ENCODE measurements at places on chromosomes 13 and 19. TPM values are rescaled to one million over a fixed set of nuclear protein-coding genes. Genes with fewer than 3 reads are reported as not detected.
A peak's percentile ranks its signal among the peaks of the same experiment; 100 is the strongest.

DNA sequence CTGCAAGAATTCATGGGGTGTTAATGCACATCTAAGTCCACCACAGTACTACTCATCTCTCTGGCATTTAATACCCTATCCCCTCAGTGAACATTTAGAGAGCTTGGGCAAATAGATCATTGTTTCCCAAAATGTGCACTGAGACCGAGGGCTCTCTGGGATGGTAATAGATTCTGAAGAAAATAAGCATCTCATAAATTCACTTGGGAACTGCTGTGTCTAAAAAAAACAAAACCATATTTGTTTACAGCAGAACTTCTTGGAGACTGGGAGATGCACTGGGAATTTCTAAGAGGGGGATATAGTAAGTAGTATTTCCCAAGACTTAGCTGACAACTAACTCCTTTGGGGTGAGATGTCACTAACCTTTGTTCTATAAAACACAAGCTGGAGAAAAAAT, 58.4 kb downstream of the ENOX1 start:
- no peak overlapping the region for H3K4me3 ChIP-seq
- no peaks in the 10 kb centered on the region for H3K4me1 ChIP-seq
- no peak overlapping the region for H3K27ac ChIP-seq
- no peak for DNase-seq
- no peaks in the 10 kb centered on the region for H3K27me3 ChIP-seq

DNA sequence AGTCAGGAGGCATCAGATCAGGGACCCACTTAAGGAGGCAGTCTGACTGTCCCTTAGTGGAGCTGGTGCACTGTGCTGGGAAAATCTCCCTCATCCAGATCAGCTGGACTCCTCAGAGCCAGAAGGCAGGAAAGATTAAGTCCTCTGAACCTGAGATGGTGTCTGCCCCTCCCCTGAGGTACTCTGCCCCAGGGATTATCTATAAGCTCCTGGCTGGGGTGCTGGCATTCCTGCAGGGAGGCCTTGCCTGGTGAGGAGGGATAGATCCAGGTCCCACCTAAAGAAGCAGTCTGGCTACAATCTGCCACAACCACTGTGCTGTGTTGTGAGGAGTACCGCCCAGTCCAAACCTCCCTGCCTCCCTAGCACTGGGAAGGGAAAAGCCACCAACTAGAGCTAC, 81.2 kb downstream of the NHLRC3 start:
- H3K27ac ChIP-seq: no peak overlapping the region
- H3K27me3 ChIP-seq: no peaks in the 10 kb centered on the region
- H3K4me3 ChIP-seq: no peak overlapping the region
- H3K4me1 ChIP-seq: no peaks in the 10 kb centered on the region
- no peak for DNase-seq

DNA sequence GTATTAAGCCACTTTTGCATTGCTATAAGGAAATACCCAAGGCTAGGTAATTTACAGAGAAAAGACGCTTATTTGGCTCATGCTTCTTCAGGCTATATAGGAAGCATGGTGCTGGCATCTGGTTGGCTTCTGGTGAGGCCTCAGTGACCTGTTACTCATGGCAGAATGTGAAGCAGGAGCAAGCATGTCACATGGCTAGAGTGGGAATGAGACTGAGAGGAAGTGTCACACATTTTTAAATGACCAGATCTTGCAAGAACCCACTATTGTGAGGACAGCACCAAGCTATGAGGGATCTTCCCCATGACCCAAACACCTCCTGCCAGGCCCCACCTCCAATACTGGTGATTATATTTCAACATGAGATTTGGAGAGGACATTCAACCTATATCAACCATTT, 25.7 kb upstream of the IGFL4 start:
- no peaks in the 10 kb centered on the region for H3K4me1 ChIP-seq
- no peak for DNase-seq
- H3K36me3 ChIP-seq: no peaks in the 10 kb centered on the region
- H3K27me3 ChIP-seq: no peaks in the 10 kb centered on the region
- no peak overlapping the region for H3K27ac ChIP-seq

The KIR2DL1 gene
- 0.06 TPM for polyA plus RNA-seq

The LRFN3 gene
- 6.0 TPM for polyA plus RNA-seq

- H3K27me3 ChIP-seq: no peaks in the 10 kb centered on the region
- DNase-seq: no peak
- no peaks in the 10 kb centered on the region for H3K36me3 ChIP-seq
- no peak overlapping the region for H3K4me3 ChIP-seq
These were observed 588.5 kb downstream of the GPC5 start for GRCh38 chr13:91986761-91987483.

GRCh38 chr19:18606281-18607225, at the start of gene CRLF1:
TSS of gene CRLF1 (minus strand) at chr19:18606799. CDS start at chr19:18606656, 143 bp downstream.
- no peak for DNase-seq
- H3K27ac ChIP-seq: no peak within 1 kb of the TSS
- H3K4me1 ChIP-seq: no peaks in the 10 kb centered on the region
- peaks cover 96% of the 10 kb centered on the region for H3K27me3 ChIP-seq
- H3K4me3 ChIP-seq: no peak within 1 kb of the TSS
- H3K36me3 ChIP-seq: no peaks in the 10 kb centered on the region

DNA sequence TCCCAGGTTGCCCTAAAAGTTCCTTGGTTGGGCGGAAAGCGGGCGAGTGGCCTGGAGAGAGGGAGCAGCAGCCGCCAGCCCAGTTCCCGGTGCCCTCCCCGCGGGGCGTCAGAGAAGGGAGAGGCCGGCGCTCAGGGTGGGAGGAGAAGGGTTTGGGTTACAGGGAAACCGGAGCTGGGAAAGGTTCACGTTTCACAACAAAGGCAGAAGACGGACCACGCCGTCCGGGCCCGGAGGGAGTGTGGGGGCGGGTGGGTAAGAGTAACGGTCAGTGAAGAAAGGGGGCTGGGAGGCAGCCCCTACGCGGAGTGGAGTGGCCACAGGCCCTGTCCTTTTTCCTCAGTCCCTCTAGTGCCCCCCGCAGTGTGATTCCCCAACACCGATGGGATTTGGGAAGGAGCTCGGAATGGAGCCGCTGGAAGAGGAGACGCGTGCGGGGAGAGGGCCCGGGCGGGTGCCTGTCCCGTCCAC, 1.6 kb downstream of the SIX5 start:
- H3K27ac ChIP-seq: peak overlapping the region; percentile 99
- DNase-seq: peak; percentile 92
- no peaks in the 10 kb centered on the region for H3K27me3 ChIP-seq
- peaks cover 3% of the 10 kb centered on the region for H3K36me3 ChIP-seq
- peaks cover 68% of the 10 kb centered on the region for H3K4me1 ChIP-seq

GRCh38 chr13:113105032-113105920, at the start of gene F7:
TSS of gene F7 (plus strand) at chr13:113105791. CDS start at chr13:113105842, 51 bp downstream.
- no peak within 1 kb of the TSS for H3K4me3 ChIP-seq
- DNase-seq: no peak
- peaks cover 9% of the 10 kb centered on the region for H3K4me1 ChIP-seq
- no peaks in the 10 kb centered on the region for H3K36me3 ChIP-seq
- peaks cover 31% of the 10 kb centered on the region for H3K27me3 ChIP-seq

DNA sequence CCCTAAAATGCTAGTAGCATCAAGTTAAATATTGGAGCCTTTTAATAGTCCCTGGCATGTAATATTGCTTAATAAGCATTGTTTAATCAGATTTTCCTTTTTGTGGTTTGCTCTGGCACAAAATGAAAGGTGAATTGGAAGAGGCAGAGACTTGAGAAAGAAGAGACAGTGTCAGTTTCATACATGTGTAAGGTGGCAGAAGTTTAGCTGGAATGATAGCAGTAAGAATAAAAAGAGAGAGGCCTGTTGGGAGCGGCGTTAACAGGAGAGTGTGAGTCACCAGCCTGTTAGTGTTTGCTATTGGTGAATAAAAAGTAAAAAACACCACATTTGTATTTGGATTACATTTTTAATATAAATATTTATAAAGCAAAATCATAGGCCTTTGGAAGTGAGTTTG, 145.3 kb downstream of the PDS5B start:
- H3K27me3 ChIP-seq: no peaks in the 10 kb centered on the region
- DNase-seq: no peak
- H3K4me1 ChIP-seq: peaks cover 22% of the 10 kb centered on the region
- H3K27ac ChIP-seq: no peak overlapping the region
- H3K36me3 ChIP-seq: no peaks in the 10 kb centered on the region

DNA sequence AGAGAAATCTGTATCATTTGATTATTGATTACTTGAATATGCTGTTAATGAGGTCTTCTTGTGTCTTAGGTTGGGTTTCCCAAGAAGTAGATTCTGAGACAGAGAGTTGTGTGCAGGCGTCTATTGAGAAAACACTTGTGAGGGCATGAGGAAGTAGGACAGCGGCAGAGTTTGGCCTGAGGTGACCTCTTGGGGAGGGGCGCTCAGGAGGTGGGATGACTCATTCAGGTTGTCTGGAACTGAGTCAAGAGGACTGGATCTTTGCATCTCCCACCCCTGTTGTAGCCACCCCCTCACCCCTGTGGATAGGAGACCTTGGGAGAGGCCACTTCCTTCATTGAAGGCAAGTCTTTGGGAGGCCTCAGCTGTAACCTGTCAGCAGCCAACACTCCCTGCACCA, 35.2 kb upstream of the WDFY2 start:
- H3K4me1 ChIP-seq: no peaks in the 10 kb centered on the region
- no peaks in the 10 kb centered on the region for H3K27me3 ChIP-seq
- no peak overlapping the region for H3K27ac ChIP-seq
- no peak for DNase-seq
- H3K4me3 ChIP-seq: no peak overlapping the region

GRCh38 chr19:57559404-57560025, at the start of gene ZNF550:
TSS of gene ZNF550 (minus strand) at chr19:57559863. CDS start at chr19:57559682, 181 bp downstream.
- no peaks in the 10 kb centered on the region for H3K27me3 ChIP-seq
- peak within 1 kb of the TSS; percentile 68 for H3K27ac ChIP-seq
- DNase-seq: peak; percentile 94
- H3K4me3 ChIP-seq: peak within 1 kb of the TSS; percentile 92
- peaks cover 20% of the 10 kb centered on the region for H3K4me1 ChIP-seq
- peaks cover 21% of the 10 kb centered on the region for H3K36me3 ChIP-seq

The BCL2L12 gene
- 43.6 TPM for polyA plus RNA-seq

- H3K27me3 ChIP-seq: no peaks in the 10 kb centered on the region
- DNase-seq: no peak
- no peak overlapping the region for H3K4me3 ChIP-seq
- H3K27ac ChIP-seq: no peak overlapping the region
These were observed 53.2 kb upstream of the LSM14A start for GRCh38 chr19:34118879-34119748.

The ZNF763 gene
- polyA plus RNA-seq: 4.2 TPM

DNA sequence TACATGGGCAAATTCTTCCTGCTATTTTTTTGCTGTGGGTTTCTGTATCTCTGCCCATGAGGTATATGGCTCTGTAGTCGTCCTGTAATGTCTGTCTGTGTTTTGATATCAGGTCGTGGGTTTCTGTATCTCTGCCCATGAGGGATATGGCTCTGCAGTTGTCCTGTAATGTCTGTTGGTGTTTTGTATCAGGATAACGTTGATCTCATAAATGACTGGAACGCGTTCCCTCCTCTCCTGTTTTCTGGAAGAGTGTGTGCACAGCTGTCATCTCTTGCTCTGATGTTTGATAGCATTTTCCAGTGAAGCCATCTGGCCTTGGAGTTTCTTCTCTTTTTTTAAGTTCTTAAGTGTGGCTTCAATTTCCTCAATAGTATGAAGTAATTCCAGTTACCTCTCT, 57.2 kb downstream of the SOX1 start:
- no peaks in the 10 kb centered on the region for H3K4me1 ChIP-seq
- H3K36me3 ChIP-seq: no peaks in the 10 kb centered on the region
- H3K27me3 ChIP-seq: peaks cover 45% of the 10 kb centered on the region

- peaks cover 15% of the 10 kb centered on the region for H3K4me1 ChIP-seq
- peak; percentile 92 for DNase-seq
- H3K36me3 ChIP-seq: peaks cover 11% of the 10 kb centered on the region
- no peaks in the 10 kb centered on the region for H3K27me3 ChIP-seq
- peak overlapping the region; percentile 88 for H3K27ac ChIP-seq
These were observed 57.1 kb downstream of the ZNF568 start for GRCh38 chr19:36973021-36973843.

GRCh38 chr13:40595693-40596092, 70.7 kb downstream of the FOXO1 start:
- peaks cover 61% of the 10 kb centered on the region for H3K4me1 ChIP-seq
- no peaks in the 10 kb centered on the region for H3K36me3 ChIP-seq
- H3K27me3 ChIP-seq: no peaks in the 10 kb centered on the region
- peak overlapping the region; percentile 28 for H3K27ac ChIP-seq
- DNase-seq: no peak
- H3K4me3 ChIP-seq: no peak overlapping the region

GRCh38 chr13:108146642-108147041, 68.7 kb downstream of the LIG4 start:
- H3K27me3 ChIP-seq: no peaks in the 10 kb centered on the region
- no peak overlapping the region for H3K27ac ChIP-seq
- H3K4me3 ChIP-seq: no peak overlapping the region
- H3K4me1 ChIP-seq: no peaks in the 10 kb centered on the region
- no peaks in the 10 kb centered on the region for H3K36me3 ChIP-seq
- no peak for DNase-seq

DNA sequence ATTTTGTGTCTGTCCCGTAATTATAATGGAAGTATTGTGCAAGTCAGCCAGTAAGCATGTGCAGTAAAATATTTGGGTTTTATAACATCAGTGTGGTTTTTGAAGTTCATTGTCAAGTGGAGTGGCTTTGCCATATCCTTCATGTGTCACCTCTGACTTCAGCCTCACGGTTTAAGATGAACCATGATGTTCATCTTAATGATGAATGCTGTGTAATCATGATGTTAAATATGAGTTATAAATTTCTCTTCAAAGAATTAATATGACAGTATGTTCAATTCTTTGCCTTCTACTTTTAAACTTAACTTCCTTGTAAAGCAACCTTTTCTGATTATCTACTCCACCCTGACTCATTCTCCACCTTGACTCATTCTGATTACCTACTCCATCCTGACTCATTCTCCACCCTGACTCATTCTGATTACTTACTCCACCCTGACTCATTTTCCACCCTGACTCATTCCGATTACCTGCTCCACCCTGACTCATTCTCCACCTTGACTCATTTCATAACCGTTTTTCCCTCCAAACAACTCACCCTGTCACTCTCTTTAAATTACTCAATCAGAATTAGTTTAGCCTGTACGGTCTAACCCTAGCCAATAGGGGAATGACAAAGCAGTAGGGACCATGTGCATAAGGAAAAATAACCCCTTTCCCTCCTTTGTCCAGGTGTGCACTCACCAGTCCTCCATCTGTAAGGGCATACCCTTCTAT, 50.3 kb upstream of the ANKRD10 start:
- DNase-seq: no peak
- H3K4me3 ChIP-seq: no peak overlapping the region
- no peaks in the 10 kb centered on the region for H3K27me3 ChIP-seq
- H3K36me3 ChIP-seq: no peaks in the 10 kb centered on the region
- H3K27ac ChIP-seq: no peak overlapping the region

- no peak for DNase-seq
- H3K27me3 ChIP-seq: no peaks in the 10 kb centered on the region
- H3K36me3 ChIP-seq: no peaks in the 10 kb centered on the region
These were observed 14.7 kb upstream of the EVI5L start for GRCh38 chr19:7815325-7815724.

The ATXN8OS gene
- polyA plus RNA-seq: not detected
